Aorta (tissue), 5 donors: ENCODE measurements at places on chromosomes 6 and 20. TPM values are rescaled to one million over a fixed set of nuclear protein-coding genes. Genes with fewer than 3 reads are reported as not detected.

- H3K4me3 ChIP-seq, result no peak overlapping the region
- peaks cover 3% of the 10 kb centered on the region for H3K4me1 ChIP-seq
- H3K27ac ChIP-seq, result no peak overlapping the region
- H3K27me3 ChIP-seq, result no peaks in the 10 kb centered on the region
Measured at GRCh38 chr20:13661070-13661685, 22.4 kb upstream of the TASP1 start.

DNA sequence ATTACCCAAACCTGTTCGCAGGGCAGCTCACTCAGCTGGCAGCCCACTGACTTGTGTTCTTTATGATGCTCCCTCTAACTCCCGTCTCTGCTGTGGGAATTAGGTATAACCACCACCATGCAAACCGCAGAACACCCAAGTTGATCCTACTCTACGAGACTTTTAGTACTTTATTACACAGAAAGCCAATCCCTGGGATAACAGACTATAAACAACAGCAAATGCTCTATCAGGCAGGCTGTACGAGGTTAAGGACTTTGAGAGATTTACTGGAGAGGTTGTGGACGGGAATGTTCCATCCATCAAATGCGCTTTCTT is 241.1 kb downstream of the FOXC1 start:
- no peaks in the 10 kb centered on the region for H3K36me3 ChIP-seq
- no peak for DNase-seq
- H3K4me1 ChIP-seq, result peaks cover 2% of the 10 kb centered on the region

DNA sequence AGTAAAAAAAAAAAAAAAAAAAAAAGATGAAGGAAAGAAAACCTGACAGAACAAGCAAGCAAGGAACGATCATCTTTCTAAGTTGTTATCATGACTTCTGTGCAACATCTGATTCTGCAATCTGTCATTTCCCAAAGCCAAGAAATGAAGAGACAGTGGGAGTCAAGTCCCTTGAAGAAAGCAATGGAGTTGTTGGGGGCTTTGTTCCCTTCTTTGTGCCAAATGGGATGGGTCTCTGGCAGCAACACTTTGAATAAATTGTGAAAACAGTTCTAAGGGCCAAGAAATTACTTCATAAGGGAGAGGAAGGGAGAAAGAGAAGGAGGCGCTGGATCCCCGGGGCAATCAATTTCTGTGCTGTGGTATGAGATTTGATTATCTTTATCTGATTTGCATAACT is 33.3 kb upstream of the RSPO3 start:
- no peak overlapping the region for H3K4me3 ChIP-seq
- no peak overlapping the region for H3K27ac ChIP-seq
- no peaks in the 10 kb centered on the region for H3K27me3 ChIP-seq
- no peaks in the 10 kb centered on the region for H3K4me1 ChIP-seq
- no peak for DNase-seq

Gene SYNDIG1
- total RNA-seq, result 4.5 TPM

DNA sequence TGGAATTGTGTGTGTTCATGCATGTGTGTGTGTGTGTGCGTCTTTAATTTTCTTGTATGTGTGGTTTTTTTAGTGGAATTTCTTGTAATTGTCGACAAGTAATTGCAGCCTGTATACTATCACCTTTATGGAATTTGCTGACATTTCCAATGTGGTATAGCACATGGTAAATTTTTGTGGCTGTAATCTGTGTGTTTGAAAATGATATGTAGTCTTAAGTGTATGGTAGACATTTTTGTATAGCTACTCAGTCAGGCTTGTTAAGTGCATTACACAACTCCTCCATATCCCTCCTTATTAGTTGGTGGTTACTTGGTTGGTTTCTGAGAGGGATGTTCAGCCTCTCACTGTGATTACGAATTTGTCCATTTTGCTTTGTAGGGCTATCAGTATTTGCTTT is 384.5 kb upstream of the HSF2 start:
- no peaks in the 10 kb centered on the region for H3K36me3 ChIP-seq
- H3K27ac ChIP-seq, result no peak overlapping the region
- no peak overlapping the region for H3K4me3 ChIP-seq
